ENCODE measurements at places on chromosomes 16 and 17.

GRCh38 chr16:51762081-51762996 is 611.3 kb upstream of the SALL1 start:
- peak; percentile 74 for DNase-seq

- DNase-seq, result no peak
Measured at GRCh38 chr17:57976594-57976993, 11.5 kb downstream of the VEZF1 start.

DNA sequence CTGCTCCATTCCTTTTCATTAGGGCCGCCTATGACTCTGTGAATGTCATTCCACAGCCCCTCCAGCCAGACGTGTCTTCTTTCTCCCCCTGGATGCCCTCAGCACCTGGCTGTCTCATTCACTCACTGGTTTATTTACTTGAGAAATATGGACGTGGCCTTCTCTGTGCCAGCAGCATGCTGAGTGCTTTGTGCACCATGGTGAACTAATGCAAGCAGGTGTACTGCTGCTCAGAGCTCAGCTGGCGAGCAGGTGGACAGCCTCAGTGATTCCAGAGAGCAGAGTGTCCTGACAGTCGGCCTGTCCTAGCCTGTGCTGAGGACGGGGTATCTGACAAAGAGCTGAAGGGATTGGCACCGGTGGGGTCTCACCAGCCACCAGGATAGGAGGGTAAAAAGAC is 96.7 kb downstream of the GNAO1 start:
- no peak for DNase-seq

DNA sequence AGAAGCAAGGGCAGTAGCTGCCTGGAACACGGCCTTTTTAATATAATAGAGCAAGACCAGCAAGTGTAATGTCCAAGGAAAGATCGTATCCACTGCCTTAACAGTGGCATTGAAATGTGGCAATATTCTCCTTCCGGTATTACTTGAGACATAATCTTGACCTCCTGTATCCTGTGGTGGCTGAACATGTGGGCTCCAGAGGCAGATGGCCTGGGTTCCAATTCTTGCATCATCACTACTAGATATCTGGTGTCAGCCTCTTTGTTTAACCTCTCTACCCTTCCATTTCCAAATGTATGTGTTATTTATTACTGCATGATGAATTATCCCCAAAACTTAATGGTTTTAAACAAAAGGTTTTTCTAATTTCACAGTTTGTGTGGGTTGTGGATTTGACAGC is 3.5 kb upstream of the CDYL2 start:
- DNase-seq, result no peak

GRCh38 chr16:60166111-60166510 is 1432.0 kb upstream of the GOT2 start:
- DNase-seq, result peak; percentile 60

GRCh38 chr16:54175552-54176375 is 110.8 kb downstream of the IRX3 start:
- peak; percentile 7 for DNase-seq

GRCh38 chr17:7809086-7809790 is 24.8 kb upstream of the KDM6B start:
- no peak for DNase-seq

- DNase-seq, result no peak
Measured at GRCh38 chr16:65106757-65107156, 15.1 kb downstream of the CDH11 start.

DNA sequence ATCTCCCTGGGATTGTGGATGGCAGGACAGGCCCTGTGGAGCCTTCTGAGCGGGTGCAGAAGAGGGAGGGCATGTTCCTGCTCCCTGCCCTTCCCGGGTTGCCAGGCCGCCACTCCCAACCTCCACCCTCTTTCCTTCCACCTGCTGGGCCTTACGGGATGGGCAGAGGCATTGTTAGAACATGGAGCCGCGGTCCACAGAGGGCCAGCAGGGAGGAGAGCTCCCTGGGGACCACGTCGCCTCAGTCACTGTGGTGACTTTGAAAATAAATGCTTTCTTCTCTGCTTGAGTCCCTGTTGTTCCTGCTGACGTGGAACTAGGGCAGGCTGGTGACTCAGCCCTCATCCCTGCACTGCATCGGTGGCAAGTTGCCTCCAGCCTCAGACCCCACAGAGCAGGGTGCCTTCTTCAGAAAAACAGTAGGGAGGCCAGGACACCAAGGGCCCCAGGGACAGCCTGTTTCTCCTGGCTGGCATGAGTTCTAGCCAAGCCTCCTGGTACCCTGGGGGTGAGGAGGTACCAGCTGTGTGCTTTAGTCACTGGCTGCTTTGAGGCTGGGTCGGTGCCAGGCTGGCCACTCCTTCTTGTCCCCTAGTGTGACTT is 224.9 kb downstream of the SEC14L1 start:
- peak; percentile 92 for DNase-seq

GRCh38 chr17:7084088-7084487 is 4.0 kb upstream of the CLEC10A start:
- DNase-seq, result peak; percentile 39

DNA sequence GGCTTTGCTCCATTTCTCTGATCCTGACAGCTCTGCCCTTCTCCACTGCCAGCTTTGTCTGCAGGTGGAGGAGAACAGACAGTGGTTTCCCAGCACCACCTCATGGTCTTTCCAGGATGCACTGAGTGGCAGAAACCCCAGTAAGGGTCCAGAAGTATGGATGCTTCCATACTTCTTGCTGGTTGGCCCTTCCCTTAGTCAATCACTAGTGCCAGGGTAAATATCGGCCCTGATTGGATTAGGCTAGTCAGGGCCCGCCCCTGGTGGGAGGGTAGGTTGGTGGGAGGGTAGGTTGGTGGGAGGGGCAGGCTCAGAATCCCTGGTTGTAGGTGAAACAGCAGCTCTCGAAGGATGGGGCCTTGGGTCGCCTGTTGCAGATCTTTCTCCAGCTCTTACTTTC is 10.2 kb downstream of the RNF213 start:
- no peak for DNase-seq

- DNase-seq, result no peak
Measured at GRCh38 chr17:28242791-28243190, 76.2 kb upstream of the TMEM97 start.

DNA sequence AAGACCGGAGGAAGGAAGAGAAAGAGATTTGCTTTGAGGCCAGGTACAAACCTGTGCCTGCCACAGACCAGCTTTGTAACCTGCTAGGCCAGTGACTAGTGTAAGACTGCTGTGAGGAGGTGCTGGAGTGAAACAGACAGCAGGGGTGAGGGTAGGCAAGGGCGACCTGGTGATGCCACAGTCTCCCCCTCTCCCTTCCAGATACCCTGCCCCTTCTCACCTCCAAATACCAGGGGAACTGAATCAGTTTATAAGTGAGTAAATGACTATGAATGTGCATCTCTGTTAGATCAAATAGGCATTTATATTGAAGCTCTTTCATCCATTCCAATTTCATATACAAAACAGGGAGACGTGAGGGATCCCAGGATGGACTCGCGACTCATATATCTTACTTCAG is 9.4 kb downstream of the SEC14L1 start:
- no peak for DNase-seq

DNA sequence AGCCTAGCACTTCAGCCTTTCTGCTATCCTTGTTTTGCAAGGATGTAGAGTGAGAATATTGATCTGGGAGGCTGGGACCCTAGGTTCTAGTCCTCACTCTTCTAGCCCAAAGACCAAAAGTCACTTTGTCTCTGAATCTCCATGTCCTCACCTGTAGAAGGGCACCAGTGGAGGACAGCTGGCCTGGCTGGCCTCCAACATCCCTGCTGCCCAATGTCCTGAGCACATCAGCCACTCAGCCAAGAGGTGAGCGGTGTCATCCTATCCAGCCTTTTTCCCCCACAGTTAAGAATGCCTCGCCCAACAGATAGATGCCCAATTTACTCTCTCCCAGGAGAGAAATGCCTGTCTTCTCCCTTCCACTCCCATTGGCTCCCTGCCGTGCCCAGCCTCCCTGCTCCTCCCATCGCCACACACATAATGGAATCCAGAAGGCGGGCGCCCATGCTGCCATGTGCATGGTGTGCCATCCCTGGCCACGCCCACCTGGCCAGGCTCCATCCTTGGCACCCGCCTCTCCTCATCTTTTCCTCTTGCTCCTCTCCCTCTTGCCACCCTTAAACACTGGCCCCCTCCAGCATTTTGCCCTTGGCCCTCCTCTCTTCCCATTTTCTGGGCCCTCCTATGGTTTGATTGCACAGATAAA is 157.3 kb upstream of the SDK2 start:
- DNase-seq, result no peak

DNA sequence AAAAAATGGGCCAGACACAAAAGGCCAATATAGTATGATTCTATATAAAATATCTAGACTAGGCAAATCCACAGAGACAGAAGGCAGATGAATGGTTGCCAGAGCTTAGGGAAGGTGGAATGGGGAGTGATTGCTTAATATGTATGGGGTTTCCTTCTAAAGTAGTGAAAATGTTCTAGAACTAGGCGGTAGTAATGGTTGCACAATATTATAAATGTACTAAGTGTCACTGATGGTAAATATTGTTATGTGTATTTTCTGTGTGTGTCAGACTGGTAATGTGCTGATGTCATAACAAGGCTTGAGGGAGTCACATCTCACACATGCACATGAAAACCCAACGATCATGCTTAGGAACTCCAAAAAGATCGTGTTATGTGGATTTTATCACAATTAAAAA is 106.9 kb upstream of the SIAH1 start:
- no peak for DNase-seq

GRCh38 chr16:55297910-55298479 is 26.0 kb upstream of the IRX6 start:
- peak; percentile 70 for DNase-seq

DNA sequence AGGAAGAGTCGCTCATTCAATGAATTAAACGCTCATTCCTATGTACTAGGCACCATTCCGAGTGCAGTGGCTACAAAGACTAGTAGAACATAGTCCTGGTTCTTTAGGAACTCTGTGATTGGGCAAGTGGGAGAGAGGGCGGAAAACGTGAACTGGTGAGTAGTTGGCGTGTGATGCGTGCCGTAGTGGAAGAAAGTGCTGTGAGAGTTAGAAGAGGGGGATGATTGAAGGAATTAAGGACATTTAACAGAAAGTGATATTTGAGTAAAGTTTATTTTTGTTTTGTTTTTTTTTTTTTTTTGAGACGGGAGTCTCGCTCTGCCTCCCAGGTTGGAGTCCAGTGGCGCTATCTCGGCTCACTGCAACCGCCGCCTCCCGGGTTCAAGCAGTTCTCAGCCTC is 7.9 kb upstream of the SLFN14 start:
- DNase-seq, result peak; percentile 40

- peak; percentile 29 for DNase-seq
Measured at GRCh38 chr16:1781758-1782407, 488 bp downstream of the SPSB3 start.

DNA sequence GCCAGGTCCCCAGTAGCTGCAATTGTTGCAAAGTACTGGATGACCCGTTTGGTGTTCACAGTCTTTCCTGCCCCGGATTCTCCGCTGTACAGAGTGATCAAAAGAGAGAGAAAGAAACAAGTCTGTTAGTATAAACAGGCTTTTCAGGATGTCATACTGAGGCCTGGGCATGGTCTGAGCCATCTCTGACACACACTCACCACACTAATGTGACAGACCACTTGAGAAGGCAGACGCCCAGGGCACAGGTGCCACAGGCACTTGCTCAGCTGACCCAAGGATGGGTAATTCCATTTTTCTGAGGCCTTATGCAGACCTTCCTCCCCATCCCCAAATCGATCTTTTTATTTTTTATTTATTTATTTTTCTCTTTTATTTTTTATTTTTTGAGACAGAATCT is 7.5 kb downstream of the MYH3 start:
- no peak for DNase-seq

DNA sequence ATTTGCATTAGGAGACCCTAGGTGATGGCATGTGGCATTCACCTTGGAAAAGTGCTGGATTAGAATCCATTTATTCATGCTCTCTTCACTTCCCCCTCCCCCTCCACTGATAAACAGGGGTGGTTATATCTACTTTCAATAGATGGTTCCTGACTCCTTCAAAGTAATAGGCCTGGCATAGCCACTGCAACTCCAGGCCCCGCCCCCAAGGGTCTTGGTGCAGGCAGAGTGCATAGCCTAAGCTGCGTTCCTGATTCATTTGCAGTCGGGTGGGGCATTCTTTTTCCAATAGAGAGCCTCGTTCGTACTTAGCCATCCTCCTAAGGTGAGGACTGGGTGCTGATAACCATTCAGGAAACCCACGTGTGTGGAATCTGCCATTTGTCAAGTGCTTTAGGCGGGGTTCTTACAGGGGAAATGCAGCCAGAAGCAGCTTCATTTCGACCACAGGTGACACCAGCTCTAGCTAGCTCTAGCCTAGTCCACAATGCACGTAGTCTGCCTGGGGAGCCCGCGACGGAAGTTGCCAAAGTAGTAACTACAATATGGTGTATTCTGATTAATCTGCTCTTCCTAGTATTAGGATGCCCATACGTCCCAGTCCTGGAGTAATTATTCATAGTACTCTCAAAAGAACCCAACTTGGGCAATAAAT is 11.1 kb downstream of the UBE2O start:
- DNase-seq, result no peak

GRCh38 chr17:42673885-42674754 is 2.7 kb downstream of the PLEKHH3 start:
- no peak for DNase-seq

GRCh38 chr16:7731141-7731540 is 398.5 kb downstream of the RBFOX1 start:
- DNase-seq, result no peak

- DNase-seq, result no peak
Measured at GRCh38 chr17:30808785-30809286, 15.7 kb downstream of the CRLF3 start.

GRCh38 chr16:57510016-57510871 is 24.0 kb upstream of the DOK4 start:
- no peak for DNase-seq

GRCh38 chr17:2804912-2805311 is 8.7 kb downstream of the RAP1GAP2 start:
- no peak for DNase-seq

- DNase-seq, result peak; percentile 75
Measured at GRCh38 chr17:76447931-76448652, 4.9 kb downstream of the UBE2O start.

DNA sequence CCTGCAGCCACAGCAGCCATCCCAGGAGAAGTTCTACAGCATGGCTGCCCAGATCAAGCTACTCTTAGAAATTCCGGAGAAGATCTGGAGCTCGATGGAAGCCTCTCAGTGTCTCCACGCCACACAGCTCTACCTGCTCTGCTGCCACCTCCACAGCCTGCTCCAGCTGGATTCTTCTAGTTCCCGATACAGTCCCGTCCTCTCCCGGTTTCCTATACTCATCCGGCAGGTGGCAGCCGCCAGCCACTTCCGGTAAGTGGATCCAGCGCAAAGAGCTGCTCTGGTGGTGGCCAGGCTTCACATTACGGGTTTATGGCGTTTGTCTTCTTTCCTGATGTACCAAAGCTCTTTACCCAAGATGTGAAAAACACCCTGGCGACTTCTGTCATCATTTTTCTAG is 3.6 kb downstream of the COG1 start:
- DNase-seq, result no peak

- peak; percentile 76 for DNase-seq
Measured at GRCh38 chr17:46178550-46179214, 14.5 kb downstream of the KANSL1 start.

DNA sequence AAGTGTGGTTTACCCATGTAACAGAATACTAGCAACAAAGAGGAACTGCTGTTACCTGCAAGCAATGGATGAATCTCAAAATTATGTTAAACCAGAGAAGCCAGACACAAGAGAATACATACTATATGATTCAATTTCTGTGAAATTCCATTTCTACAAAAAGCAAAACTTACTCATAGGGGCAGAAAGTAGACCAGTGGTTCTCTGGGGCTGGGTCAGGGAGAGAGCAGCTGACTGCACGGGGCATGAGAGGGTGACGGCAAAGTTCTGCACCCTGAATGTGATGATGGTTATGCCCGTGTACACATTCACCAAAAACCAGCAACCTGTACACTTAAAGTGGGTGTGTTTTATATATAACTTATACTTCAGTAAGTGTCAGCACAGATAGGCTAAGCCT is 3.1 kb downstream of the ZNF843 start:
- DNase-seq, result no peak
